Astrocyte of the hippocampus (primary cell): ENCODE measurements at places on chromosomes 7 and 10.

DNA sequence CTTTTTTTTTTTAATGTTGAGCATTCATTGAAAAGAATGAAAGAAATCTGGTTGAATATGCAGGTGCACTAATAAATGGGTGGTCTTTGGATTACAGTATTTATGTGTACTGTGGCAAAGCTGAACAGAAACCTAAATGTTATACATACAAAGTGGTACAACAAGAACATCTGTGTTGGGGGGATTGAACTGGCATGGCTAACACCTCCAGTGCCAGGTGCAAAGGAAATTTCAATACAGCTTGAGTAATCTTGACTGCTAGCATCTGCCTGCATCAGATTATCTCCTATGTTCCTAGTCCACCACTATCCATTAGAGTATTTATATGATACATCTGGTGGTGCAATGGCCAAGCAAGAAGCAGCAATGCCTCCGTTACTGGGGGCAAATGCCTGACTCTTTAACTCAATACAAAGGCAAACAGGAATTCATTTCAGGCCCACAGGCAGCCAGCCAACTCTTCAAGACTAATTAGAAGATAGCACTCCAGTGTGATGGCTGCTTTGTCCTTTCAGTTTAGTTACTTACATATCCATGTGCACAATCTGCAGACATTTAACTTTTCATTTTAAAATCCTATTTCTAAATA, 220.5 kb upstream of the ETV1 start:
- DNase-seq, result no peak

DNA sequence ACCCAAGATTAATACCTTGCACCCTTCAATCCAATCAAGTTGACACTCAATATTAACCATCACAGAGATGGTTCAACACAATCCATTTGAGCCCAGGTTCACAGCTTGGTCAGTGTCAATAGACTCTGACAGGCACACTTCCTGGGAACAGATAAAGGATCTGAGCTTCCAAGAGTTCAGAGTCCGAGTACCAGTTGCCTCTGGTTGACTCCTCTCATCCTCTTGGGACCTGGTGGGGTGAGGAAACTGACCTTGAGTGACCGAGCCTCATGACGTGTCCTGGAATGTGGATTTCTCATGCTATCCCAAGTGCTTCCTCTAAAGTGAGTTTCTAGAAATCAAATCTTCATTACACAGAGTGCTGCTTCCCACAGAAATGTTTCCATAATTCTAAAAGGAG, 162.0 kb downstream of the CYP26A1 start:
- DNase-seq, result no peak

GRCh38 chr7:78039790-78040776, 241.5 kb downstream of the PHTF2 start:
- no peak for DNase-seq

GRCh38 chr7:7976677-7977076, 8.1 kb downstream of the GLCCI1 start:
- DNase-seq, result no peak

DNA sequence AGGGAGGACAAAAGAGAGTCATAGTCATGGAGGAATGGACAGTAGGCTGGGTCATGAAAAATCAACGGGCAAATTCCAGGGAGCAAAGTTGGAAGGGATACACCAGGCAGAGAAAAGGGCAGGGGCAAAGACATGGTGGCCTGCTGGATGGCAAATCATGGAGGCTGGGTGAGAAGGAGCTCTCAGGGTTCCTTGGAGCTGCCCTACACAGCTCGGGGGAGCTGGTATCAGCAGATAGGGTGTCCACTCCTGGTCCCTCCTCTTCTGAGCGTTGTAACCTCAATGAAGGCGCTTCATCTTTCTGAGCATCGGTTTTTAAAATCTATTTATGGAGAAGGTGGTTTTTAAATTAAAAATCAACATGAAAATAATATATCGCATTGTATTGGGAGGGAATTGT, 27.9 kb upstream of the EIF5AL1 start:
- DNase-seq, result no peak

DNA sequence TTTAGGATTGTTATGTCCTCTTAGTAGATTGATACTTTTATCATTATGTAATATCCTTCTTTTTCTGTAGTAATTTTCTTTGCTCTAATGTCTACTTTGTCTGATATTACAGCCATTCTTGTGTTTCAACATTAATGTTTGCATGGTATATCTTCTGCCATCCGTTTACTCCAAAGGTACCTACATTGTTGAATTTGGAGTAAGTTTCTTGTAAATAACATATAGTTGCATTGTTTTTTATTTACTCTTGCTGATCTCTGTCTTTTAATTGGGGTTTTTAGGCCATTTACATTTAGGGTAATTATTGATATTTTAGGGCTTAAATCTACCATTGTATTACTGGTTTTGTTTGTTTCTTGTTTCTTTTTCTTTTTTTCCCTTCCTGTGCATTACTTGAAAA, 100.1 kb downstream of the STK31 start:
- no peak for DNase-seq

GRCh38 chr7:38655833-38656774, 24.9 kb upstream of the AMPH start:
- DNase-seq, result no peak
